ENCODE measurements at places on chromosomes 4 and X. TPM values are rescaled to one million over a fixed set of nuclear protein-coding genes. Genes with fewer than 3 reads are reported as not detected.

- peak; percentile 22 for DNase-seq
Observed at GRCh38 chrX:69027181-69028005, 137.9 kb downstream of the PJA1 start.

GRCh38 chr4:6855692-6856297 lies 53.8 kb upstream of the TBC1D14 start:
- no peak for DNase-seq

CDS1 gene
- total RNA-seq: 0.12 TPM

CLIC2 gene
- 4.0 TPM for total RNA-seq

DNA sequence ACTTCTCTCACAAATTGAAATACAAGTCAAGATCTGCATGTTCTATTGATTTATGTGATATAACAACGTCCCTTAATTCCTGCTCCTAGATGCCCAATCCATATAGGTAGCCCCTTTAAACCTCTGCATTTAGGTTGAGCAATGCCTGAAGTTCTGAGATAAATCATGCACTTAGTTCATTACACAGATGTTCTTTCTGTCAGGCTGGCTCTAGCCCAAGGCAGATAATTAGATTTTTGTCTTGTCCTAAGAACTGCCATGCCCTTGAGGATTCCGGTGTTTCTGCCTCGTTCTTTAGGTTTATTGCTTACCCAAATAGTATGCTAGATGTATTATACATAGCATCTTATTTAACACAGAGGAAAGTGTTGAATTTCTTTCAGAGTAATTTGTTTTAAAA lies 143.1 kb downstream of the TRAM1L1 start:
- no peak for DNase-seq

- no peak for DNase-seq
Observed at GRCh38 chrX:44474410-44474809, 68.2 kb downstream of the FUNDC1 start.

GRCh38 chrX:8455557-8455956 lies 9.1 kb upstream of the VCX3B start:
- DNase-seq: no peak

GRCh38 chrX:104351173-104351769 lies 96.5 kb upstream of the ESX1 start:
- DNase-seq: peak; percentile 23

HSFX4 gene
- not detected for total RNA-seq

RAB33A gene
- total RNA-seq: 0.47 TPM

DNA sequence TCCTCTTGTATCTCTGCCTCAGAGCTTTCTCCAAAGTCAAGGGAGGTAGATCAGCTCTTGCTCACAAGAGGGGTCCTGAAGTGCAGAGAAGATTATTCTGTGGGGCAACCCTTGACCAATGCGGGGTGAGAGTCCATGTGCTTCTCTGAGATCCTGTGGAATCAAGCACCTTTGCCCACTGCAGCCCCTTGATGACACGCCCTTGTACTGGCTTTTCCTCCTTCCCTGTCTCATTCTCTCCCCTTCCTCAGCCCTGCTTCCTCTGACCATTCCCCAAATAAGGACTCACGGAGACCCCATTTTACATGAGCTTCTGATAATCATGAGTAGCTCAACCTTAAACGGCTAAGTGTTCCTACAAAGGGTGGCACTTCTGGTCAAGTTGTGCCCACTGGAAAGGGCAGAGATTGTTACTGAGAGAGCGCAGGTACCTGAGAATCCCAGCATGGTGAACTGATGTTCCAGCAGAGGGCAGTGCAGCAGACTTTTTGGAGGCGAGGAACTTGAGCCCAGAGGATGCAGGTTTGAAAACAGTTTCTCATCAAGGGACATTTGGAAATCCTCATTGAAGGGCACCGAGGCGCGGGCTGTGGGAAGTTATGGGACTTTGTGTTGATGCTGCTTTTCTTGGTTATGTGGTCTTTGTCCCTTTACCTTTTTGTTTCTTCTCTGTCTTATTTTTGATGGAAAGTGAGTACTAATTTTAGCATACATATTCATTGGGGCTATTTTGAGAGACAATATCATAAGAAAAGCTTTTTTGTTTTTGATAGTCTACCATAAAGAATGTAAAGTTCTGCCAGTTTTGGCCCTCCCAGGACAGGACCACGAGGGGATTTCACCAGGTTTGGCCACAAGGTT lies 201.3 kb downstream of the RBM46 start:
- DNase-seq: no peak

DNA sequence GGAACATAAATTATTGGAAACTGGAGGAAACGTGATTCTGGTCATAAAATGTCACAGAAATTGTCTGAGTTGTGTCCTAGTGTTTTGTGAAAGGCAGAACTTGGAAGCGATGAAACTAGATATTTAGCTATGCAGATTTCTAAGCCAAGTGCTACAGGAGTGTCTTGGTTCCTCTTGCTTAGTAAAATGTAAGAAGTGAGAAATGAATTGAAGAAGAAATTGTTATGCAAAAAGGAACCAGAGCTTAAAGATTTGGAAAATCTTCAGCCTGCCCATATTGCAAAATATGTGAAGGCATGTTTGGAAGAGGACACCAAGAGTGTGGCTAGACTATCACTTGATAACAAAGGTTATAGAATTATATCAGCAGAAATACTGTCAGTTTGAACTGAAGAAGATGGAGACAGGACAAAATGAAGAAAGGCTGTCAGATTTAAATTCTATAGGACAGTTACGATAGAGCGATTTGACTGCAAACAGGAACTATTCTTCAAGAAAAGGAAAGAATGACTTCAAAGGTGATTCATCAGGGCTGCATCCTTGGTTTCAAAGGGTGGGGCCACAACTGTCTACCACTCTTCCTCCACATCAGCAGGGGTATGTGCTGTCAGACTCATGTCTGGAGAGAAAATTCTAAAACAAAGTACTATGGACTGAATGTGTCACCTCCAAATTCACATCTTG lies 9.4 kb upstream of the CDS1 start:
- DNase-seq: no peak

- no peak for DNase-seq
Observed at GRCh38 chrX:37989304-37989703, 17.0 kb upstream of the SYTL5 start.

- no peak for DNase-seq
Observed at GRCh38 chr4:82268826-82269193, 105.0 kb downstream of the HNRNPD start.

GRCh38 chr4:16439768-16440167 lies 213.5 kb upstream of the TAPT1 start:
- no peak for DNase-seq

SSX1 gene
- total RNA-seq: not detected

DNA sequence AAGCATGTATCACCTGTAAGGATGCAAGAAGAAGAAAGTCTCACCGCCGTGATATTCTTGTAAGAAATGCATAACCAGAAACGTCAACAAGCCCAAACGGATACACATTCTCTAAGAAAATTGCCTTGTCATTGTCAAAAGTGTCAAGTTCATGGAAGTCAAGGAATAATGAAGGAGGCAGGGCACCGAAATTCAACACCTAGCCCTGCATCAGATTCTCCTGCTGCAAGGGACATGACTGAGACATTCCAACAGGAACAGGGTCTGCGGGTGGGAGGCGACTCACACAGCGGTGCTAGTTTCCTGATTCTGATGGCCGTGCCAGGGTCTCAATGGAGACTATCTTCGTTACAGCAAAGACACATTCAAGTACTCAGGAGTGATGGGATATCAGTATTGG lies 26.7 kb downstream of the IRF2 start:
- DNase-seq: no peak

PDE5A gene
- total RNA-seq: 3.4 TPM

APEX2 gene
- 17.5 TPM for total RNA-seq

All from glomerular endothelial cell (primary cell).